ENCODE measurements at places on chromosomes 13 and 19.

GRCh38 chr19:7004313-7004931, 16.8 kb downstream of the MBD3L2B start:
- DNase-seq = no peak

- DNase-seq = no peak
Measured at GRCh38 chr13:79541426-79542049, 60.6 kb downstream of the NDFIP2 start.

- no peak for DNase-seq
Measured at GRCh38 chr13:41398494-41399170, 58.7 kb upstream of the RGCC start.

GRCh38 chr13:94269557-94269956, 209.9 kb downstream of the DCT start:
- DNase-seq = no peak

DNA sequence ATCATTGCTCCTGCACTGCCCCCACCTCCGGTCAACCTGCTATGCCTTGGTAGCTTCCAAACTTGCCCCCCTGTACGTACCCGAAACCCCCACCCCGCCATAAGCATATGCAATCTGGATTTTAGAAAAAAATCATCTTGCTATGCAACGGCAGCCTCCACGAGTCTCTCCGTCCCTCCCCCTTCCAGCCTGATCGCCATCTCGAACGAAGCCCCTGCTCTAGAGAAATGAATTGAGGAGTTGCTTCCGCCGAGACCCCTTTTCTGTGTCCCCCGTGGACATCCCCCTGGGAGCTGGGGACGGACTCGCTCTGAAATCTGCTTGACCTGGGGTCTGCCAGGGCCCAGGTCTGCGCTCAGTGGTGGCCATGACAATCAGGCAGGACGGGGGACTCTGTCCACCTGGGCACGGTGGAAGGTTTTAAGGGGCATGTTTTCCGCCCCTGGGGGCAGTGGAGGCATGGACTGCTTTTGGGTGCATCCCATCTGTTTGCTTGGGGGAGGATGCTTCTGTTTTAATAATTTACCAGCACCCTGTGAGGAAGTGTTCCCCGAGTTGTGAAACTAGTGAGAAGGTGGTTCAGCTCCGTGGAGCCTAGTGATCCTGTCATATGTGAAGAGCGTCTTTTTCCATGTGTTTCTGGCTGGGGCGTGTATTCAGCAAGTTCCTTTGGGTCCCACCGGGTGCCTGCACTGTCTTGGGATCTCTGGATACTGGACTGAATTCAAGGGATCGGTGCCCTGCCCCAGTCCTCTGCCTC, 1.0 kb downstream of the KDM4B start:
- no peak for DNase-seq

GRCh38 chr13:38415233-38415632, 65.6 kb downstream of the UFM1 start:
- DNase-seq = no peak

GRCh38 chr19:50975766-50976165, 6.4 kb upstream of the KLK6 start:
- DNase-seq = no peak

- no peak for DNase-seq
Measured at GRCh38 chr19:33678796-33679585, 57.2 kb downstream of the CHST8 start.

DNA sequence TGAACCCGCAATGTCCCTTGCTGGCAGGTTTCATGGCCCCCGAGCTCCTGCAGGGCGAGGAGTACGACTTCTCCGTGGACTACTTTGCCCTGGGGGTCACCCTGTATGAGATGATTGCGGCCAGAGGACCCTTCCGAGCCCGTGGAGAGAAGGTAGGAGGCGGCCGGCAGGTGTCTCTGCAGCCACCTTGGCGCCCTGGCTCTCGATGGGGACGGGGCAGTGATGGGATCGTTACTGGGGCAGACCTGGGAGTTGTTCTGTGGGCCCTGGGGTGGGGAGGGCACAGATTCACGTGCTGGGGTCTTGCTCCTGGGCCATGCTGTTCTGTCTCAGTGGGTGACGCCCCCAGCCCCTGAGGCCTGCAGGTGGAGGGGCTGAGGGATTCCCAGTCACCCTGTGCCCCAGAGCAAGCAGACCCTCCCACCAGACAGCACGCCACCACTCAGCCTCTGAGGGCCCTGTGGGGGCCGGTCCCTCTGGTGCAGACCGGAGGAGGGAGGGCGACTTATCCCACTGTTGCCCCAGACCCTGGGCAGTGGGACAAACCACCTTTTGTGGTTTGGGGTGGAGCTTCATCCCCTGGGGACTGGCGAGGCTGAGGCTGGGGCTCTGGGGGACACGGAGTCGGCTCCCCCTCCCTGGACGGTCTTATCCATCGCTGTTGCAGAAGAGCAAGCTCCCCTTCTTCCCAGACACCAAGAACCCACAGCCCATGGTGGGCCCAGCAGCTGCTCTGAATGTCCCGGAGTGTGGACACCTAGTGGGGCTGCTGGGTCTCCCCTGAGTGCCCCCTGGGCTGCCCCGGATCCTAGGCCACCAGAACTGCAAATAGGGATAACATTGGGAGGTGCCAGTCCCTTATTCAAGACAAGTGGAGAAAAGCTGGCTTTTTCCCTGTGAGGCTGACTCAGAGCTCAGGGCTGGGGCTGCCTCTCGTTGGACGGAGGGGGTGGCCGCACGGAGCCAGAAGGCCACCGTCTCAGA, 27.5 kb upstream of the TMEM255B start:
- DNase-seq = no peak

- no peak for DNase-seq
Measured at GRCh38 chr19:8373867-8374813, 10.2 kb downstream of the ANGPTL4 start.

DNA sequence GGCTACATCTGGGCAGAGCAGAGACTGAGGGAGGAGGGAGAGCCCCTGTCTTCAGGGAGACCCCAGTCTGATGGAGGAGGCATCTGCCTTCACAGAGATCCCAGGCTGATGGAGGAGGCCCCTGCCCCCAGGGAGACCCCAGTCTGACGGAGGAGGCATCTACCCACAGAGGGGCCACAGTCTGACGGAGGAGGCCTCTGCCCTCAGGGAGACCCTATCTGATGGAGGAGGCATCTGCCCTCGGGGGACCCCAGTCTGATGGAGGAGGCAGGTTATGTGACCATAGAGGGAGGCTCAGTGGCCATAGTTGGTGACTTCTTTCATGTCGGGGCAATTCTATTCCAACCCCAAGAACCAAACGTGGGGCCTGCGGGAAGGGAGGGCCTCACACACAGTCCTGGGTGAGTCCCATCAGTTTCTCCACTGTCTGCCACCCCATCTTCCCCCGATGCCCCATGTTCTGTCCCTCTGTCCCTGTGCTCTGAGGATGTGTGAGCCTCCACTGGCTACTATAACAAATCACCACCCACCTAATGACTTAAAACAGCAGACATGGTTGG, 14.3 kb downstream of the MISP start:
- DNase-seq = no peak

DNA sequence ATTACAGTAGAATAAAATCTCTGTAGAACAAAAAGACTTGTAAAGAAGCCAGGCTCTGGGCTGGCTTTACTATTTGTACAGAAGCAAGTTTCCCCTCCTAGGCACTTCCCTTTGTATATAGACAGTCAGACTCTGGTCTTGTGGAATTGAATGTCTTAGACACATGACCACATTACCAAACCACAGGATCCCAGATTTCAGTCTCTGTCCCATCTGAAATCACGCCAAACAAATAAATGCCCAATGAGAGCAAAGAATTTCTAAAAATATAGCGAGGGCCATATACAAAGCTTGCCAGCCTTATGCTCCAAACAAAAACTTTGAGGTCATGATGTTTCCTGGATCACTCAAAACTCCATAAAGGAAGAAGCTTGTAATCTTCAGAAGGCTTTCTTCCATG, 23.9 kb downstream of the CCDC70 start:
- no peak for DNase-seq

DNA sequence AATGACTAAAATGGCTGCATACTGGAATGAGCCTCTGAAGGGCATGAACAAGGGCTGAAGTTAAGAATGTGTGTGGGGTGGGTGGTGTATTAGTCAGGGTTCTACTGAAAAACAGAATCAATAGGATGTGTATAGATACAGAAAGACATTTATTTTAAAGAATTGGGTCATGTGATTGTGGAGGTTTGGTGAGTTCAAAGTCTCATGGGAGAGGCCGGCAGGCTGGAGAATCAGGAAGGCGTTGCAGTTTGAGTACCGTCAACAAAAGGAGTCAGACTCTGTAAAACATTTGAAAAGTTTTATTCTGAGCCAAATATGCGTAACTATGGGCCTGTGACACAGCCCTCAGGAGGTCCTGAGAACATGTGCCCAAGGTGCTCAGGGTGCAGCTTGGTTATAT, 24.5 kb upstream of the CYSLTR2 start:
- no peak for DNase-seq

GRCh38 chr19:35216016-35216832, 12.3 kb downstream of the FAM187B start:
- DNase-seq = no peak

- DNase-seq = no peak
Measured at GRCh38 chr19:14413693-14414181, 5.4 kb downstream of the DDX39A start.

DNA sequence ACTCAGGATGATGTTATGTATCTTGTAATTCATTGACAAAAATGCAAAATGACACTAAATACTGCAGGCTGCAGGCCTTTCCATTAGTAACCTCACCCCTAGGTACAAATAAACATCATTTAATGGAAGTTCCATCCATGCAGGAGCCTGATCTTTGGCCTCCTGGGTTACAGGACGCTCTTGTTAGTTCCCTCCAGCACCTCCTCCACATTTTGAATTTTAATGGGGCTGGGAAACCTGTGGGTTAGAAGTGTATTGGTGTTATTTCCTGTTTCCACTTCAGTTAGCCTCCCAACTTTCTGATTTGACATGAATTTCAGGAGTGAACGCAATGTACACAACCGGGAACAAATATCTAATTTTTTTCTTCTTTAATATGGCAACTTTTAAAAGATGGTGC, 237.1 kb upstream of the ARGLU1 start:
- DNase-seq = no peak

GRCh38 chr19:13149628-13150186, 468 bp downstream of the STX10 start:
- DNase-seq = no peak

DNA sequence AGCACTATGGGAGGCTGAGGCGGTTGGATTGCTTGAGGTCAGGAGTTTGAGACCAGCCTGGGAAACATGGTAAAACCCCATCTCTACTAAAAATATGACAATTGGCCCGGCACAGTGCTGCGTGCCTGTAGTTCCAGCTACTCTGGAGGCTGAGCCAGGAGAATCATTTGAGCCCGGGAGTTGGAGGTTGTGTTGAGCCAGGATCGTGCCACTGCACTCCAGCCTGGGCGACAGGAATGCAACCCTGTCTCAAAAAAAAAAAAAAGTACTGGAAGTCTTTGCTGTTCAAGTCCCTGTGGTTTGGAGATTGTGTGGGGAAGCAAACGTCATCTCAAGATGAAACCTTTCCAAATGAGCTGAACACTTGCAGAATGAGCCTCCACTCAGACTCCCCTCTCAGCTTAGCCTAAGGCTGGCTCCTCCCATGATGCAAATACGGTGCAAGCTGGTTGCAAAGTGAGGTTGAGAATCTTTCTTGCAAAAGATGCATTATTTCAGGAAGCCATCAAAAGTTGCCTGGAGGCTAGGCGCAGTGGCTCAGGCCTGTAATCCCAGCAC, 46.2 kb downstream of the MYO9B start:
- no peak for DNase-seq

DNA sequence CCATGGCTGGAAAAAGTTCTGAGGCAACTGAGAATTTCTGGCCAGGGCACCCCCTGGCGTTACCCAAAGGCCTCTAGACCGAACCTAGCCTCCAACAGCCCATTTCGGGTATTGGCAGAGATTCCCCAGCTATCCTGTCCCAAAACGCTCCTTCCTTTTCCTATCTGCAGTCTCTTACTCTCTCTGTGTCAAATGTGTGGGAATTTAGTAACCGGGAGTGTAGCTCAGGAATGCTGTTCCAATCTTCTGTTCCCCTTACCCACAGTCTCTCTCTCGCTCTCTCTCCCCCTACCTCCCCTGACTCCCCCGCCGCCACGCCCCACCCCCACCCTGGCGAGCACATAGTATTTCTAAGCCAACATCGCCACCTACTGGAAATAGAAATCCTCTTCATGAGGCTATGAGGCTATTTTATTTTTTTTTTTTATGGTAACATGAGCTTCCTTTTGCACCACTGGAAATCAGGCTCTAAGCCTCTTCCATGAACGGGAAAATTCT, 27.0 kb downstream of the OXGR1 start:
- no peak for DNase-seq

DNA sequence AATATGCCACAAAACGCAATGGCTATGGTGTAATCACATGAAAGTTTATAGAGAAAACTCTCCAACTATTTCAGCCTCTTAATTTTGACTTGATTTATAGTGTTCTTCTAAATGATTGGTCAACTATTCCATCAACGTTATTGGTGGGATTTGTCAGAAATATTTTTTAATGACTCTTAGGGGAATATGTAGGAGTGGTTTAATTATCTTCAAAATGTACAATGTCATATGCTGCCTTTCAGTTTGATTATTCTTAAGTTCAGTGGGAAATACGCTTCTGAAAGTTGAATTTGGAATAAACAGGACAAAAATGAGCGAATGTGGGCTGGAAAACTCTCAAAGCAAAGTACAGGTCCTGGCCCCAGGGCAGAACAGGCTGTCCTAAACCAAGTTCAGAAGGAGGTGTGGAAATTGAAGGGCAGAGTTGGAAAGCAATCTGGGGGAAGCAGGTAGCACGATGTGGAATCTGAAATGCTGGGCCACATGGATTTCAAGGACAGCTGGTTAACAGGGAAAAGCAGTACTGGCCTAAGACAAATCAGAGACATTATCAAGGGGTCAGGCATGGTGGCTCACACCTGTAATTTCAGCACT, 60.8 kb upstream of the MYCBP2 start:
- no peak for DNase-seq

DNA sequence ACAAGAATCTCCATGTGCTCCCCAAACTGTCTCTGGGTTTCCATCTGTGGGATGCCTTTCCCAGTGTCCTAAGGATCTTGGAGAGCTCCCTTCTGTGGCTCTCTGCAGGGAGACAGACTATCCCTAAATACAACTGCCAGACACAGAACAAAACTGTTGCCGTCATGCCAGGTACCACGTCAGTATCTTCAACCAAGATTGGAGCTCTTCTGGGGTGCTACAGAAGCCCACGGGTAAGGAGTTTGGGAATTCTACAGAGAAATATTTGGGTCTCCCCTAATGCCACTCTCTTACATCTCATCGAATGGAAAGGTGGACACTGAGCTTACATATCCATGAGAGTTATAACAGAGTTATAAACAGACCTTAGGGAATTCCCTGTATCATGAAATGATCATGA, 4.9 kb upstream of the MBD3L3 start:
- no peak for DNase-seq

GRCh38 chr13:80030491-80030890, 310.4 kb downstream of the SPRY2 start:
- no peak for DNase-seq

- no peak for DNase-seq
Measured at GRCh38 chr19:22935151-22935550, 67.8 kb downstream of the ZNF728 start.
